ENCODE measurements at places on chromosomes 11 and 22.
A peak's percentile ranks its signal among the peaks of the same experiment; 100 is the strongest.

DNA sequence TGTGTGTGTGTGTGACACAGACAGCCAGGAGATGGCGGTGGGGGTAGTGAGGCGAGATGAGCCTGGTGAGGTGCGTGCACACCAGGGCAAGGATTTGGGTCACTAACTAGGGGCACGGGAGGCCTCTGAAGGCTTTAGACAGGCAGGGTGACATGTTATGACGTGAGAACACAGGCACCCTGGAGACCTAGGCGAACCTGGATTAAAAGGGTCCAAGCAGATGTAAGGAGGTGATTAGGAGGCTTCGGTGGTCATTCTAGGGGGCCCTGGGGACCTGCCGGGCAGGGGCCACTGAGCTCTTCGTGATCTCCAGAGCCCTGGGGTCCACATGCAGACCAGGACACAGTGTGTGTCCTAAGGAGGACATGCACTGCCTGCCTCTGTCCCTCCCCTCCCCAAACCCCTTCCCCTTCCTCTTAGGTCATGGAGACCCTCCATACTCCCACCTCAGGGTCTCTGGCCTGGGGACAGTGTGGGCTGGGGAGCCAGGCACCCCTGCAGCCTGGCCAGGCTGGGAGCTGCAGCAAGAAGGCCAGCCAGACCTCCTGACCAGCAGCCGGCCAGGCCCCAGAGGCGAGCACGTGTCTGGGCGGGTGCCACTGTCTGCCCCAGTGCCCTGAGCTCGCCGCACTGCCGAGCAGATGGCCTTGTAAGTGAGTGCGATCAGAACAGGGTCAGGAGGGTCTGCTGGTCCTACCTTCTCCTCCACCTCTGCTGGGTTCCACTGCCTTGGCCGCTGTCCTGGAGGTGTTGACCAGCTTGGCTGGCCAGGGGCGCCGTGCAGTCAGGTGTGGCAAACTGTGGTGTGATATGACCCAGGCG, 32.1 kb downstream of the IFT27 start:
- no peak for DNase-seq

DNA sequence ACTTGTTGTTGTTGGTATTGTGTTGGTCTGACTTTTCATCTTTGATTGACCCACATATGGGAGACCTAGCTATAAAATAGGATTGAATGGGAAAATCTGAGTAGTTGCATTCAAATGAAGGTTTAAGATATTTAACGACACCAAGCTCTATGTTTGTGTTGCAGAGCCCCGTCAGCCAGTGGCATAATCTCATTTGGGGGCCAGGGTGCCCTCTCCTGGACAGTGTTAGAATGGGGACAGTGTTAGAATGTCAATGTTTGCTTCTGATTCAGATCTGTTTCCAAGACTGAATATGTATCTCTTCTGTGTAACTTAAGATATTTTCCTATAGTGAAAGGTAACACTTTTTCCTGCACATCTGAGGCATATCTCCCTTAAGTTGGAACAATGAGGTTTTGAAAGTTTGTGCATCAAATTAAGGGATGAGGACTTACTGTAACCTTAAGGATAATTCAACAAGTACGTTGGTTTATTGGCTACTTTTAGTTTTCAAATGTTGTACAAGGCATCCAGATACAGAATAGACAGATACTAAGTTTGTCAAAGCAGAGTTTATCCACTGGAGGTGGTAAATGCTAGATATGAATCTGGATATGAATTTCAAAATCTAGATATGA, 5.3 kb upstream of the OR52M1 start:
- DNase-seq, result peak; percentile 32

GRCh38 chr11:133955081-133955891, 1.5 kb downstream of the IGSF9B start:
- DNase-seq, result no peak

DNA sequence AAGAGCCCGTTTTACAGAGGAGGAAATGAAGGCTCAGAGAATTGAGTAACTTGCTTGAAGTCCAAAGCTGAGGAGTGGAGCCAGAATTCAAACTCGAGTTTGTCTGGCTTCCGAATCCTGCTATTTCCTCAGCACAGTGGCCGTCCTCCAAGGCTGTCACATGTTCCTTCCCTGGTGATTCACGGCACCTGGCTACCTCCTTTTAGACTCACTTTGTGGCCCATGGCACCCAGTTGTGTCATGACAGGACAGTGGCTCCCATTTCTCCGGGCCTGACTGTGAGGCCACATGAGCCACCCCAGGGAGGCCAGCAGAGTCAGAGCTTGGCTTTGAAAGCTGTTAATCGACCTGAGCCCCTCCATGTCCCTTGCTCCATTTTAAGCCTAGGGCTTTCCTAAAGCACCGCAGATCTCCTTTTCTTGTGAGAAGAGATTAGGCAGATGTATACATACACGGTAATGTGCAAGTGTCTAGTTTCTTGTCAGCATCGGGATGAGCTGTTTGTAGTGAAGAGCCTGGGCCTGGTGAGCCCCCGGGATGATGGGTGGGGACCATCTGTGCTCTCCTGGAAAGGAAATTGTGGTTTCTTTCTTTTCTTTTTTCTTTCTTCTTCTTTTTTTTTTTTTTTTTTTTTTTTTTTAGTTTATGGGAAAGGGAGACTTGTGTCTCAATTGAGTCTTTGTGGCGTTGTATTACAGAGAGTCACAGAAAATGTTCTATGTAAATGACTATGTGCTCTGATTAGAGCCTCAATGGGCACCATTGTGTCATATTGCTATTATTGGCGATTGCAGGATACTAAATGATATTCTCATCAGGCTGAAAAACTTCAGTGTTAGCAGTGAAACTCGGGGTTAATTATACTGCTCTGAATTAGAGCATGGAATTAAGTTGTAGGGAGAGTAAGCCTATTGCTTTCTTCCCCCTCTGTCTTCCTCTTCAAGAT, 54.8 kb downstream of the PTPRJ start:
- DNase-seq, result no peak

- no peak for DNase-seq
Measured at GRCh38 chr11:22778642-22779041, 51.0 kb downstream of the SVIP start.

- no peak for DNase-seq
Measured at GRCh38 chr22:49025791-49026493, 801.7 kb downstream of the BRD1 start.

GRCh38 chr11:135075740-135076139, 663.7 kb upstream of the B3GAT1 start:
- DNase-seq, result peak; percentile 67

DNA sequence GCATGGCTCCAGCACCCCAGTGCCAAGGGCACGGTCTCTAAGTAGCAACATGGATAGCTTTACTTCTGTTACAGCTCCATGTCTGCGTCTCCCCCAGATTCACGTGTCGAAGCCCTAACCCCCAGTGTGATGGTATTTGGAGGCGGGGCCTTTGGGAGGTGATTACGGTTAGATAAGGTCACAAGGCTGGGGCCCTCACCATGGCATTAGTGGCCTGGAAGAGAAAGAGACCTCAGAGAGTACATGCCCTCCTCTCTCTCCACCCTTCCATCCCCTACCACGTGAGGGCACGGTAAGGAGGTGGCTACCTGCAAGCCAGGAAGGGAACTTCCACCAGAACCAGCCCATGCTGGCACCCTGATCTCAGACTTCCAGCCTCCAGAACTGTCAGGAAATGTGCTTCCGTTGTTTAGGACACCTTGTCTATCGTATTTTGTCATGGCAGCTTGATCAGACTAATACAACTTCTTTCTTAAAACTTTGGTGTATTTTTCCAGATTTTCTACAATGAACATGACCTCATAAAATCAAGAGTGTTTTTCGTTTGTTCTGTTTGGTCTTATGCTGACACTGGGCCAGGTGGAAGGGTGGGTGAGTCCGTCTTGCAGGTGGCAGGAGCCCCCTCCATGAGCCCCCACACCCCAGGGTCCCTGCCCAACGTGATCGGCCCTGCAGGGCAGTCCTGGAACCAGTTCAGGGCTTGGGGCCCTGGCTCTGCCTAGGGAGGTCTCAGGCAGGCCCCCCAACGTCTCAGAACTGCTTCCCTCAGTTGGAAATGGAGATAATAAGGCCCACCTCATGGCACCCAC, 10.7 kb downstream of the RTN4R start:
- DNase-seq, result no peak

DNA sequence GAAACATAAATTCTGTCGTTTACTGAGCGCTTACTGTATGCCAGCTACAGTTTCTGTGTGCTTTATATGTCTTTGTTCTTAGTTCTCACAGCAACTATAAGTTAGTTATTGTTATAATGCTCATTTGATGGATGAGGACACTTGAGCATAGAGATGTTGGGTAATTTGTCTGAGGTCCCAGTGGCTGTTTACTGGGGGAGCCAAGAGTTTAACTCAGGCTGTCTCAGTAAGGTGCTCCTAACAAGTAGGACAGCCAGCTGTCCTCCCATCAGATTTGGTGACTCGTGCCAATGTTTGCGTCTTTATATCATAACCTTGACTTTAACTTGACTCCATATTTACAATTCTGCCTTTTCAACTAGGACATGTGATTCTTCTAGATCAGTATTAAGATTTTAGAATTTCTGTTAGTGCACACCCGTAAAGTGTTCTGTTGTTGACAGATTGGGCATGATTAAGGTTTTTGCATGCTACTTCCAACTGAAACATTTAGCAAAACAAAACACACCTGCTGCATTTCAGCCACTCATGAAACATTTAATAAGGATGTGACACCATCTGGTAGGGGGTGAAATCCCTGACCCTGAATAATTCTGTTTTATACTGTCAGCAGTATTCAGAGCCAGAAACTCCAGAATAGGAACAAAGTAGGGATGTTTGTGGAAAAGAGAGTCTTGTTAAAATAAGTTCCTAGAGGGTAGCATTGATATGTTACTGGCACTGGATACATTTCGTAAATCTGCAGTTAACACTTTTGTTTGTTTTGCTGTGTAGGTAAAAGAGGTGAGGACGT, 1.9 kb downstream of the REXO2 start:
- no peak for DNase-seq

- no peak for DNase-seq
Measured at GRCh38 chr22:17400305-17400704, 31.0 kb downstream of the CECR2 start.

GRCh38 chr11:32137869-32138268, 47.0 kb downstream of the RCN1 start:
- DNase-seq, result peak; percentile 32

- DNase-seq, result no peak
Measured at GRCh38 chr11:75437966-75438659, 5.1 kb upstream of the KLHL35 start.

DNA sequence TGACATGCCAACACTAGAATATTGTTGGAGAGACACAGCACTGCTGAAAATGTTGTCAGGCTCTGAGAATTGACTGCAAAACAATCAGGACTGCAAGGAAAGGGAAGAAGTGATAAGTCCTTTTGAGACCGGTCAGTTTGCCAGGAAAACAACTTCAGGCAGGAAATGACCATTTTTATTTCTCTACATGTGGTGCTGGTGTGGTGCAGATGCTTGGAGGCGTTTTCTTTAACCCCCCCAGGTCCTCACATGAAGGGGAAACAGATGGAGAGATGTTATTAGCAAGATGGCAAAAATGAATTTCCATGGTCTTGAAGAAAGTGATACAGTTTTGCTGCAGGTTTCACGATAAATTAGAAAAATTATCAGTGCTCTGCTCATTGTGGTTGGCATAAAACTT, 5.7 kb downstream of the AP2A2 start:
- DNase-seq, result no peak

GRCh38 chr11:133337951-133338418, 194.3 kb downstream of the OPCML start:
- DNase-seq, result no peak

- DNase-seq, result no peak
Measured at GRCh38 chr11:115238791-115239190, 265.4 kb downstream of the CADM1 start.

GRCh38 chr11:118497831-118498230, 29.4 kb upstream of the TTC36 start:
- DNase-seq, result no peak

GRCh38 chr22:49439373-49439772, 388.3 kb downstream of the BRD1 start:
- DNase-seq, result no peak

- no peak for DNase-seq
Measured at GRCh38 chr22:27213766-27214581, 556.6 kb downstream of the MIAT start.

DNA sequence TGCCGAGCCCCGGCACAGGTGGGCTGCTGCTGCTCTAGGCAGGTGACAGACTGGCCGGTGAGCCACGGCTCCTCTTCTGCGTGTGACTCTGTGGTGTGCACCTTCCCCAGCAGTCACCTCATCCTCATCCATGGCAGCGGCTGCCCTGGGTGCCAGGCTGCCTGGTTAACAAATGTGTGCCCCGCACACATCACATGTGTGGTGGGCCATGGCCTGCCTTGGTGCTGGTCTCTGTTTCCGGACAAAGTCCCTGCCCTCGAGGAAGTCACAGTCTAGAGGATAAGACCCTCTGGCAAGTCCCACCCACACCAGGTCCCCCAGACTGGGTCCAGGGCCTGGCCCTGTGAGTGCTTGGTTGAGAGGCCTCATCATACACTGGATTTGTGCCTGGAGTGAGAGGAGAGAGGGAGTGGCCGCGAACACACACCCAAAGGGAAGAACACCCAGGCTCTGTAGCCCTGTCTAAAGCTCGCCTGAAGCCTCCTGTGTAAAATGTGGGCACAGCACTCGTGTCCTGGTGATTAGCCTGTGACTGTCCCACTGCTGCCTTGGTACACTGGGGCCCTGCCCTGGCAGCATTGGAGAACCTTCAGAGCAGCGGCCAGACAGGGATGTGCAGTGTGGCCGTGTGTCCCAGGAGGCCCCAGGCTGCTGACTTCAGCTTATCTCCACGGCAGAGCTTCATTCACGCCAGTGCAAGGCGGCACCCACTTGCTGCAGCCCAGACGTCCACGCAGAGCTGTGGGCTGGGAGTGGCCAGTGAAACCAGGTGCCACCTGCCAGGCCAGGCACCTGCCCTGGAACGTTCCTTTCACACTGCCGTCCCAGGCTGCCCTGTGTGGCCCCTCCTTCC, 269.9 kb downstream of the TBC1D22A start:
- no peak for DNase-seq

GRCh38 chr11:104043678-104044239, 7.3 kb downstream of the DDI1 start:
- DNase-seq, result no peak

- no peak for DNase-seq
Measured at GRCh38 chr11:76054330-76054729, 152.0 kb downstream of the WNT11 start.

- no peak for DNase-seq
Measured at GRCh38 chr11:61113201-61113600, 10.9 kb downstream of the CD5 start.

DNA sequence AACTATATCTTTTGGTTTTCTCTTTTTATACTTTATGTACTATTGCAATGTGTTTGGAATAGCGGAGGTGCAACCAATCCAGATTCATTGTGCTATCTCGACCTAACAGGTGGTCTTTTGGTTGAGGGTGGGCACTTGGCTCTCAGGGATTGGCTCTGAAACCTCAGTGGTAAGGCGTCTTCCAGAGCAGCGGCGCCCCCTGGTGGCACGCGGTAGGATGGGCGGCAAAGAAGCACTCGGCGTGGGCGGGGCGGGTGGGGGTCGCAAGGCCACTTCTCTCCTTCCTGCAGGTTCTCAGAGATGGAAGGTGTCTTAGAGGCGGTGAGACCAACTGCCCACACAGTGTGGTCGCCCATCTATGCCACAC, 19.2 kb upstream of the PLET1 start:
- DNase-seq, result peak; percentile 77

Data from GM12865 (cell line).